ENCODE measurements at places on chromosomes 3 and 15.

GRCh38 chr3:113834983-113835382 is 3.6 kb upstream of the GRAMD1C start:
- DNase-seq: no peak

DNA sequence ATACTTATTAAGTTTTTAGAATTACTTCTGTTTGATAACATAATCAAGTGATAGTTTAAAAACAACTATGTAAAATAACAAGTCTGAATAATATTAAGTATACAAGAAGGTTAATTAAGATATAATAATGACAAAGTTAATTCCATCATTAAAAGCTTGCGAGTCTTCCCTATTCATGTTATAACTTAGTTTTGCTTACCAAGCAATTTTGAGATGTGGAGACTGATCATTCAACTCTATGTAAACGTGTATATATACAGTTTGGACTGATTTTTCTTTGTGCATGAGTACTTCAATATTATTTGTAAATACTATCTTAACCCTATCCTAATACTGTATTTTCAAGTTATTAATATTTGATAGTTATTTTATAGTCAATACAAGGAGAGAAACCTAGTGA is 870.9 kb downstream of the GBE1 start:
- DNase-seq: no peak

DNA sequence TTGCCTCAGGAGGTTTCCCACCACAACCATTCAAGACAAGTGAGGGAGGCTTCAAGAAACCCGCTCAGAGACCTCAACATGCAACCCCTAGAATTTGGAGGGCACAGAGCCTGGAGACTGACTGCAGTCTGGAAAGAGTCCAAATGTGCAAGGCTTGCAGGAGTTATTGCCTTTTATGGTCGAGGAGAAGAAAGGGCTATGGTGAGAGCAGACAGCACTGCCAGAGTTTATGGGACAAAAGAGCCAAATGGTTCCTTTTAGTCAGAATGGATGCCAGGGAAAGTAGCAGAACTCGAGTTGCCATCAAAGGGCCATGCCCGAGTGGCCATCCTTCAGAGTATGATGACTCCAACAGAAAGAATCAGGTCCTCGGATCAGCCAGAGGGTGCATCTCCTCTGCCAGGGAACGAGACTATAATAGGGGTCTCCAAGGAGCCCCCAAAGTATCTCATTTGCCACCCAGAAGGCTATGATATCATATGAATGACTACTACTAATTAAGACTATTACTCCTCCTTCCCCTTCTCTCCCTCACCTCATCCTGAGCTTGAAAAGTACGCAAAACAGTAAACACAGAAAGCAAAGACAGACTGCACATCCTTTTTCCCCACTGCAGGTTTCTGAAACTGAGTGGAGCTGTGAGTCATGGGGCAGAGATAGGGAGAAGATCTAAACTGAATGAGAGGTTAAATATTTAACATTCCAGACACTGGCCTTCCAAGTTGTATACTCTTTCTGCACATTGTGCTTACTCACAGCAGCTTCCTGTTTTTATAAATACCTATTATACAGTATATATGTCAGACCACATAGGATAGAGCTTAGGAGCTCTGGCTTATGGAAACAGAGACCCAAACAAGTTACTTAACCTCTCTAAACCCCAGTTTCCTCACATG is 33.9 kb upstream of the TMCO5A start:
- no peak for DNase-seq

DNA sequence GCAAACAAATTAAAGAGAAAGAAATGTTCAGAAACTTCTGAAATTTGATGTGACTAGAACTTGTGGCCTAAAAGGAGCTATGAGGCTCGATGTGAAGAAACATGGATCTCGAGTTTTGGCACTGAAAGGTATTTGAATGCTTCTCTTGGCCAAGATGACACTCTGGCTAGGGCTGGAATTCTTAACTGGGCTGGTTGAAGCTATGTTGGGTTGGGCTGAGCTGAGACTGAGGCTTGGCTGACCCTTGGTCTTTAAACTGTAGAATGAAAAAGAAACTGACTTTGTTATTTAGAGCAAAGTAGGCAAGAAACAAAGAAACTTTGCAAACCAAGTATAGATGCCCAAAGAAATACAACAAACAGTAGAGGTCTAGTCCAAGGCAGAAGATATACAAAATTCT is 28.1 kb upstream of the CLDN16 start:
- no peak for DNase-seq

- DNase-seq: no peak
These were observed 444.2 kb upstream of the NAALADL2 start for GRCh38 chr3:174414902-174415301.

GRCh38 chr15:92502930-92503857 is 109.5 kb downstream of the ST8SIA2 start:
- DNase-seq: no peak

- DNase-seq: no peak
These were observed 89.0 kb downstream of the C3orf85 start for GRCh38 chr3:109225516-109225915.

DNA sequence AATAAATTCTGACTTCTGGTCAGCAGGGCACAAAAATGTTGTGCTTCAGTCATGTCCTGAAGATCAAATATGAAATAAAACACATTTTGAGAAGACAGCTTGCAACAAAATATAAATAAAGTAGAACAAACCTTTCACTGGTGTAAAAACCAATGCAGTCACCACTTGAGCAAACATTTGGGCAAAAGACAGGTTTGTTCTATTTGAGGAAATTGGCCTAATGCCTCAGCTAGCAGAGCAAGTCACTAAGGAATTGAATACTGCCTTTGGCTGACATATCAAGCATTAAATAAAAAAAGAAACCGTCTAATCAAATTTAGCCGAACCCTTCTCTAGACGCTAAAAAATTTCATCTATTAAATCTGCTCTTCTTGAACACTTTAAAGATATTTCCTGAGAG is 475.4 kb upstream of the CNTN3 start:
- no peak for DNase-seq

DNA sequence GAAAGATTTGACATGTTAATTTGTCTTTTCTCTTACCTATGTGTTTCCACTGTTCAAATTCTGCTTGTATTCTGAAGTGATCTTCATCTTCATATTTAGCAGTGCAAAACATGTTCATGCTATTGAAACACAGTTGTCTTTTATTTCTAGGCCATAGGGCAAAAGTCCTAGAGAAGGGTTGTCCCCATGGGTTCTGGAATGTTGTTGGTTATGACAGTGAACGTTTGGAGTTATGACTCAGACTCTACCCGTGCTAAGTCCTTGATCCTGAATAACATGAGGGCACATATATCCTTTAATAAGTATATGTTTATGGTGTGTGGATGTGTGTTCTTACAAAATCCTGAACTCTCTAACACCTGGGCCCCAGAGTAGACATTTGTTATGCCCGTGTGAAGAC is 23.0 kb upstream of the ARPP21 start:
- DNase-seq: no peak

- DNase-seq: no peak
These were observed 12.2 kb downstream of the CGNL1 start for GRCh38 chr15:57388464-57388863.

DNA sequence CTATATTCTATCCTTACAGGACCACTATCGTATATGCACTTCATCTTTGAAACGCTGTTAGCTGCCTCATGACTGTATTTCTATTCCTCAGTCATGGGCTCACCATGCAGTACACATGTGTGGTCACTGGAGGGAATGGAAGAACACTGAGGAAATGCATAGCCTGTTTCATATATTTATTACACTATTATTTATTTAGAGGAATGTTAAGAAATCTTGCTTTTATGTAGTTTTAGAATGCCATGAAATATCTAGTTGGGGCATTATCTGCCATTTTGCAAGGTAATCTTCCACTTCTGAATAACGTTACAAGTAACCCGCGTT is 155.7 kb downstream of the IGF1R start:
- DNase-seq: no peak

GRCh38 chr3:50138266-50139200 is 16.6 kb upstream of the SEMA3F start:
- no peak for DNase-seq

DNA sequence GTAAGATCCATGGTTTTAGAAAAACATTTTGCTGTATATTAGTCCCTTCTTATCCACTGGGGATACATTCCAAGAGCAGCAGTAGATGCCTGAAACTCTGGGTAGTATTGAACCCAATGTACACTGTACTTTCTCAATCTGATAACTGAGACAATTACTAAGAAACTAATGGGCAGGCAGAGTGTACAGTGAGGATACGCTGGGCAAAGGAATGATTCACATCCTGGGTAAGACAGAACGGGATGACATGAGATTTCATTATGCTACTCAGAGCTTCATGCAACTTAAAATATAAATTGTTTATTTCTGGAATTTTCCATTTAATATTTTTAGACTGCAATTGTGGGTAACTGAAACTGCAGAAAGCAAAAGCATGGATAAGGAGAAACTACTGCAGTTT is 46.2 kb upstream of the TEX55 start:
- DNase-seq: no peak

DNA sequence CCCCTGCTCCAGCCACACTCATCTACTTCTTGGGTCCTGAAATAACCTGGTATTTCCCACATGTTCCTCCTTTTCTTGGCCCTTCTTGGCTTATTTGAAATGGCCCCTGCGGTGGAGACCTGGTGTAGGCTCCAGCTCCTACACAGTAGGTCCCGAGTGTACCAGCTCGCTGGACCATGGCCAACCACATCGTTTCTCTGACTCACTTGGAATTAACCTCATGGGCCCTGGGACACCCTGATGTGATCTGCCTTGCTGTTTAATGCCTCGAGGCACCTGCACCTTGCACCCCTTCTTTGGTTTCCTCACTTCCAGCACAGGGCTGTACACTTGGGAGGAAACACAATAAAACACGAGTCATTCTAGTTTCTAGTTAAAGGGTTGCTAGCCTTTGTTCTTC is 60.3 kb downstream of the FEM1B start:
- no peak for DNase-seq

GRCh38 chr3:122013448-122013925 is 8.6 kb downstream of the ILDR1 start:
- no peak for DNase-seq

DNA sequence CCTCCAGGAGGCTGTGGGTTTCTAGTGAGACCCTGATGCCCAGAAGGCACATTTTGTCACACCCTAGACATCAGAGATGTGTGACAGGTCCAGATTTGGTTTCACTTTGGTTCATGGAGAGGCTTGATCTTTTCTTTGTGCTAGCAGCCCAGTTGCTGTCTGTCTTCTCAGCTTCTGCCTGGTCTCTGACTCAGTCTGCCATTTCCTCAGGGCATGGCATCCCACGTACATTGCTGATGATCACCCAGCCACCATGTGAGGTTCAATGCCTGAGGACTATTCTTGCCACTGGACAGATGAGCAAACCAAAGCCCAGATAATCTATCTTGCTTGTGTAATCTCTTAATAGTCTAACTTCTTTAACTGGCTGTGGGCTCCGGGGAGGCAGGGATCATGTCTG is 144.9 kb upstream of the MRPS22 start:
- no peak for DNase-seq

DNA sequence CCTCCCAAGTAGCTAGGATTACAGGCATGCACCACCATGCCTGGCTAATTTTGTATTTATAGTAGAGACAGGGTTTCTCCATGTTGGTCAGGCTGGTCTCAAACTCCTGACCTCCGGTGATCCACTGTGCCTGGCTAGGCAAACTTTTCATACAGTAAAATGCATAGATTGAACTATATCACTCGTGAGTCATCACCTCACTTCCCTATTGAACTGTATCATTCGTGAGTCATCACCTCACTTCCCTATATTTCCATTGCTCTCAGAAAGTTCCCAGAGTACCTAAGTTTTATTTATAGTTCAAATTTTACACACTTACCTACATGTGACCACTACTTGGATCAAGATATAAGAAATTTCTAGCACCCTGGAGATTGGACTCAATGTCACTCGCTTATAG is 73.6 kb upstream of the ACAD9 start:
- no peak for DNase-seq

- no peak for DNase-seq
These were observed 4.9 kb upstream of the CHRNA3 start for GRCh38 chr15:78625606-78626280.
